CD4-positive, CD25-positive, alpha-beta regulatory T cell (primary cell): ENCODE measurements at places on chromosomes 1 and 21. TPM values are rescaled to one million over a fixed set of nuclear protein-coding genes. Genes with fewer than 3 reads are reported as not detected.

The RSBN1 gene
- polyA plus RNA-seq: 50.2 TPM

DNA sequence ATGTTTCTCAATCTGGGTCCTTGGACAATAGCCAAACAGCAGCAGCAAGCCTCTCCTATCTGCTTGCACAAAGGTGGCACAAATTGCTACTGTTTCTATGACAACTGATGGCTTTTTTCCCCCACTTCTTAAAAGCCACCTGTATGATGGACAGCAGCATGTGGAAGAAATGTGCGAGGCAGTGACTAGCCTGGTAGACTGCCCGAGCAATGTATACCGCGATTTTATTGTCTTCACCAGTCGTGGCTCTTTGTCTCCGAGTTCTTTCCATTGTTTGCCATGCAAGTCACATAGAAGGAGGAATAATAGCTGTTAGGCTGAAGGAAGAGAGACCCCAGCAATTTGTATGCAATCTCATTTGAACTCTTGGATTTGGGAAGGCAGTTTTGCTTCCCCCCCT lies 79.4 kb downstream of the S1PR1 start:
- no peak for DNase-seq

DNA sequence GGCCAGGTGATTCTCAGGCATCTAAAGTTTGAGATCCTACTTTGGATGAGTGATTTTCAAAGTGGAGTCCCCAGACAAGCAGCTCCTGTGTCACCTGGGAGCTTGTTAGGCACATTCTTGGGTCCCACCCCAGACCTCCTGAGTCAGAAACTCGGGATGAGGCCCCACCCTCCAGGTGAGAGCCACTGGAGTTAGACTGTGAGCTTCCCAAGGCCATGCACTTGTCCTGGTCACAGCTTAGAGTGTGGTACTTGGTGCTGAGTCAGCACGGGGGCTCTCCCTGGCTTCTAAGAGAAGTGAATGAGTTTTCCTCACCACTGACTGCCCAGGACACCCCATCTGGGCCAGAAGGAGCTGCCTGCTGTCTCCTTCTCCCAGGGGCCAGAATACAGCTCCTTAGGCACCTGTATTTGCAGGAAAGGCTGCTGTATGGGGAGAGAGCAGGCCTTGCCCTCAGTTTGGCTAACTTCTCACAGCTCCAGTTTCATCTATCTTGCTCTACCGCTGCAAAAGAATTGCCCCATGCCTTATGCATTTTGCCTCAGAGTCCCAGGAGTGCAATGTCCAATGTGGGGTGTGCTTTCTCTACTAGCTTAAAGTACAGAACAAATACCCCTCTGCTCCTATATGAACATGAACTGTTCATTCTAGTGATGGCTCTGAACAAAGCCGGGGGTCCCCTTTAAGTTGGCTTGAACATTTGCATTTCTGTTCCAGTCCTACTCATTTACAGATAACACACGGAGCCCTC lies 98.1 kb downstream of the PSMG1 start:
- DNase-seq: no peak

GRCh38 chr1:160238408-160238807 lies 23.9 kb downstream of the DCAF8 start:
- DNase-seq: no peak

The NR1I3 gene
- not detected for polyA plus RNA-seq

DNA sequence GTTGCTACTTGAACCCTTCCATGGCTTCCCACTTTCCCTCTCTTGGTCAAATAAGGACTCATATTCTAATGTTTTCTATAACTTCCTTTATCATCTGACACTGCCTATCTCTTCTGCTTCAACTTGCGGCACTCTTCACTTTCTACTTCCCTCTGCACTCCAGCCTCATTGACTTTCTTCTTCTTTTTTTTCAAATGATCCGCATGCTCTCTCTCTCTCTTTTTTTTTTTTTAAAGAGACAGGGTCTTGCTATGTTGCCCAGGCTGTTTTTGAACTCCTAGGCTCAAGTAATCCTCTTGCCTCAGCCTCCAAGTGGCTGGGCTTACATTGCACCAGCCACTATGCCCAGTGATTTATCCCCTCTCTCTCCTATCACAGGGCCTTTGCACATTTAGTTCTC lies 7.3 kb upstream of the IL10 start:
- DNase-seq: no peak

- no peak for DNase-seq
Measured at GRCh38 chr1:39063191-39063590, 37.0 kb downstream of the NDUFS5 start.

DNA sequence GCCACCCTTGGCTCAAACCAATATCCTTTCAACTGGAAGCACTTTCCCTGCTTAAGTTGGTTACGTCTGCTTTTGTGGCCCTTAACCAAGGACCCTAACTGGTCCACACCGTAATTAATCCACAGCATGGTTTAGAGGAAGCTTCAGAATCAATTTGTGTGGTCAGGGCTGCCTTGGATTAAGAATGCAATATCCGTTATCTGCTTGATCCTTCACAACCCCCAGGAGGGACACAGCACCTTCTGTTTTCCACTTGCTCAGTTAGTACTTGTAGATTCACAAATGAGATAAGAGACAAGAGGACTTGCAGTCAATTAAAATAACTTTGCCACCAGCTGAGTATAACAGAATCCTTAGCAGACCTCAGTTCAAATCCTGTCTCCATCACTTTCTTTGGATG lies 56.9 kb upstream of the LRP8 start:
- no peak for DNase-seq

DNA sequence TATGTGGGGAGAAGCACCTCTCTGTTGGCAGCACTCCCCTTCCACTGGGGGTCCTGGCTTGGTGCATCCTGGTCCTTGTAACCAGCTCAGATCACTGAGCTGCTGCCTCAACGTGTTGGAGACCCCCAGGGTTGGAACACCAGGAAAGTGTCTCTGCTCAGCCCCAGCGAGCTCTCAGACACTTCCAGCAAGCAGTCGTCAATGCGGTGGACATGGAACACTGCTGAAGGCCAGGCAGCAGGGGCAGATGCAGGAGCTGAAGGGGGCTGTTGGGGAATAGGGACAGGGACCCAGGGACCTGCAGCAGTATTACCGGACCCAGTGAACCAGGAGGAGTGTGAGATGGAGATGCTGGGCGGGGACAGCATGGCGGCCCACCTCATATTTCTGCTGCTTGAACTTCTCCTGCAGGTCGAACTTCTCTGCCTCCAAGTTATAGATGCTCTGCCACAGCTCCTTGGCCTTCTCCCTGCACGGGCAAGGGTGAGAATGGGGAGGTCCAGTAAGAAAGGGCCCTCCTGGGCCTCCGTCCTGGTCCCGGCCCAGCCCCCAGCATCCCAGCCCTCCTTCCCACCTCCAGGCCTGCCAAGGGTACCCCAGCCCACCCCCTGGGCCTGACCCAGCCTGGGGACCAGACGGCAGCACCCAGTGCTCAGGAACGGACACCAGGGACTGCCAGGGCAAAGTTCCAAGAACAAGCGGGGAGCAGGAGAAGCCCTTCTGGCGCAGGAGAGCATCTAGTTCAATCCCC lies 16.4 kb downstream of the TNNT2 start:
- no peak for DNase-seq

DNA sequence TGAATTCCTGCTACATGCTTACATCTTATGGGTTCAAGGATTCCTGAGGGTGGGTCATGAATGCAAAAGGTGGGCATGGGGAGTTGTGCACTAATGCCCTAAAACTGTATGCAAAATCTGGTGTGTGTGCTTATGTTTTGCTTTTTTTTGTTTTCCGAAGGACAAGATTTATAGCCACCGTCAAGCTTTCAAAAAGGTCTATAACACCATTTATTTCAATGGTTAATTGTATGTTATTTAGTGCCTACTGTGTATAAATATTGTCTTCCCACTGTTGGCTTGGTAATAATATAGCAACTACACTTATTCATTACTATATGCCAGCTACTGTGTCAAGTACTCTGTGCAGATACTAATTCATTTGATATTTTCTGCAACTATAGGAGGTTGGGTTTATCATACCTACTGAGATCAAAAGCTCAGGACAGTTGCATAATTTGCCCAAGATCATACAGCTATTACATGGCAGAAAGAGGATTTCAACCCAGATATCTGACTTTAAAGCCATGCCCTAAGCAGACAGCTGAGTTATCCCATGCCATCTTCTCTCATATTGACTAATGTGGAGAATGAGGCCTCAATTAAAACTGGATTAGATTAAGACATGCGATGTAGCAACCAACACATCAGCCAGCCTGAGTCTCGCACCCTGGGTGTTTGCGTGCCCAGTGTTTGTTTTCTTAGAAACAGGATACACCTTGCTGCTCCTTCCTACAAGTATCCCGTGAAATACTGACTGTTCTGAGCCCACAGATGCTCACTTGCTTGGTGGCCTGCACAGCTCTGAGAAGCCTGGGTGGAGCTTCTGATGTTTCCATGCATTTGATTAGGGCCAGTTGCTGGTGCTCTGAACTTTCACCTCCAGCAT lies 34.6 kb downstream of the GADD45A start:
- no peak for DNase-seq
